Cardiac septum (tissue), 1 donor: ENCODE measurements at places on chromosomes 13 and 19. TPM values are rescaled to one million over a fixed set of nuclear protein-coding genes. Genes with fewer than 3 reads are reported as not detected.

DNA sequence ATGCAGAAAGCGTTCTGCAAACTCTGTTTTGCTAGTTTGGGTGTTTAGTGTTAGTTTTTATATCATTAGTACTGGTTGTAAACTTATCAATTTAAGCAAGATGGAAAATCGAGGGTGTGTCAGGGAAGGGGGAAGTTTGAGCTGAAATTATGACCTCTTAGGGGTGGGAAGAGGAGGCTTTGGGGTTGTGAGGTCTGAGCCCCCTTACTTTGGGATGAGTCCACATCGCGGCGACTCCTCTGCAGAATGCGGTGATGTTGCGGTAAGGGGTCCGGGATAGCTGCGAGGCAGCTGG is 743 bp upstream of the NDUFS7 start:
- DNase-seq, result no peak

DNA sequence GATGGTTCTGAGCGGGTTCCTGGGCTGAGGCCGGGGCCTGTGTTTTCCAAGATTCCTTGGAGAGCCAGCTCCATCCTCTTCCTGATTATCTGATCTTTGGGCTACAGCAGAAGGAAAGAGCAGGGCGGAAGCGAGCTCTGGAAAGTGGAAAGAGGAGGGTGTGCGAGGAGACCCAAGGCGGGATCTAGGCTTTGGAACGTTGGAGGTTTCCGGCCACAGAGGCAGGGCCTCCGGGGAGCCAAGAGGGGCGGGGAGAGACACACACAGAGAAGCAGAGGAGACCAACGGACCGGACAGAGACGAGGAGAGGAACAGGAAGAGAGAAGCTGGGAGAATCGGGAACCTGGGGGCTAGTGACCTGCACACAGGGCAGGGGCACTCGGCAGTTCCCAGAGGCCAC is at the start of gene CLEC11A:
CLEC11A (plus strand) TSS at position 296 of the 400 bp plus-strand sequence. CDS start 162 bp downstream, outside the sequence.
- peak; percentile 82 for DNase-seq

DNA sequence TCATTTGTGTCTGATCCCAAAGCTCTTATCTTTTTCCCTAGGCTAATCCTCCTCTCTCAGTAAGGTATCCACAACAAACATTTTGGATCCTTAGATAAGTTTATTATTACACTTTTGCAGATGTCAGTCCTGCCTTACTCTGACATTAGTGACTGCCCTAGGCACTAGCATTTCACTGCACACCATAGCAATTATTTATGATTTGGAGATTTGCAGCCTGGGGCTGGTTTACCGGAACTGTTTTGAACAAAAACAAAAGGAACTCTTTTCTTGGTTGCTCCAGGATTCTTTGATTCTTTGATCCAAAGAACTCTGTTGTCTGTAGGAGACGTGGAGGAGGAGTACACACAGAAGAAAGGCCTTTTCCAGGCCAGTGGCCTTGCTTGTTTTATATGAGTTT is 80.4 kb downstream of the EDNRB start:
- DNase-seq, result no peak

DNA sequence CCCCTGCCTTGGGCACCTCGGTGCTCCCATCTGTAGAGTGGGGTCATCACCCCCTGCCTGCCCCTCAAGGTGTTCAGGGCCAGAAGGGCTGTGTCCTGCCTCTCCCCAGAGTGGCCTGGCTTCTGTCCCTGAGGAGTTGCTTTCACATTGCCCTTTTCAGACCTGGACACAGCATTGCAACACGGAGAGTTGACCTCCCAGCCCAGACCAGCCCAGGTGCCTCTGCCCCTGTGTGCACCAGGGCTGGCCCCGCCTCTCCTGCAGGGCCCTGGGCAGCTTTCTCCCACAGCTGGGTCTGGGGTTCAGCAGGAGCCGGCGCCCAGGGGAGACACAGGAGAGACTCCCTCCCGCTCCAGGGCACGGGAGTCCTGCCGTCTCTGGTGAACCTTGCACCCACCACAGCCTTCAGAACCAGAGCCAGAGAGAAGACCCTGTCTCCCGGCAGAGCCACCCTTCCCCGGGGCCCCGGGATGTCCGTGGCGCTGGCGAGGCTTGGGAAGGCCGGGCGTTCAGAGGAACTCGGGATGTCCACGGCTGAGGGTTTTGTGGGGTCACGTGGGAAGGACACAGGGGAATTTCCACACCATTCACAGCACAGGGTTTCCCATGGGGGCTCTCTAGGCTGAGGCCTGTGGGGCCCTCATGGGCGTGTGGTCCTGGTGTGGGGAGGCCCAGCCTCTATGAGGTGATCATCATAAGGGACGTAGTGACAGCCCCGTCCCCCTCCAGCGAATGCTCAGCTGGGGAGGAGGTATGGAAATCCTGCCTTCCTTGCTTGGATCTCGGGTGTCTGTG is 23.2 kb downstream of the C13orf46 start:
- DNase-seq, result no peak

GRCh38 chr13:52827839-52828238 is 20.6 kb downstream of the PCDH8 start:
- no peak for DNase-seq

DNA sequence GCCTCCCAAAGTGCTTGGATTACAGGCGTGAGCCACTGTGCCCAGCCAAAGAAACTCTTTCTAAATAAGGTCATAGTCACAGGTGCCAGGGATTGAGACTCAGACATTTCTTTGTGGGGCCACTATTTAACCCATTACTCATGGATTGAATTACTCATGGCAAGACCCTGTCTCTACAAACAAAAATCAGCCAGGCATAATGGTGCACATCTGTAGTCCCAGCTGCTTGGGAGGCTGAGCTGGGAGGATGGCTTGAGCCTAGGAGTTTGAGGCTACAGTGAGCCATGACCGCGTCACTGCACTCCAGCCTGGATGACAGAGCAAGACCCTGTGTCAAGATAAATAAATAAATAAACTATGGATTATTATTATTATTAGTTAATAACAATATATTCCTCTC is 3.6 kb upstream of the KLF2 start:
- DNase-seq, result no peak

DNA sequence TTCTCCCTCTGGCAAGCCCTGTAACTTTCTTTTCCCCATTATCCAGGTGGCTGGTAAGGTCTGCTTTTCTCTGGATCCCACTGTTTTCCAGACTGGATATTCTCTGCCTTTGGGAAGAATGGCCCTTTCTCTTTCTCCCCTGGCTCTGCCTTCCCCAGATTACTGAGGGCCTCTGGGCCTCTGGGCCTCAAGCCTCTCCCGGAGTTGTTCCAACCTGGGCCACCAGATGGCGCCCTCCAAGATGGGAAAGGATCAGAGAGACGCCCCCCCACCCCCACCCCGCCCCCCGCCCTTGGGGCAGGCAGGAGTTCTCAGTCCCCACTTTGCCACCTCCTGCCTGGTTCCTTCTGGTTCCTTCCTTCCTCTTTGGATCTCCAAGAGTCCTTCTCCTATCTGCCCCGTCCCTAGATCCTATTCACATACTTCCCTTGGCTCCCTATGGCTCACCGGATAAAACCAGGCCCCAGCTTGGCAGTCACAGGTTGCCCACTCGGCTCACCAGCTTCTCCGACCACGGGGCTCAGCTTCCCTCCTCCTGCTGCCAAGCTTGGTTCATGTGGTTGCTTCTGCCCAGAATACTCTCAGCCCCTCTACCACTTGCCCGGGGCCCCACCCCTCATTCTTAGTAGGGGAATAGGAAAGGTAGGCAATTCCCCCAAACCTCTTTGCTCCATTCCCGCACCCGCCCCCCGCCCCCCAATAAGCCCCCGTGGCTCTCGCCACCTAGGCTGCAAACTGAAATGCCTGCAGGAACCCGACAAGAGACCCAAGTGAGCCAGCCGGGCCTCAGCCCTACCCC is 13.1 kb downstream of the EPS8L1 start:
- DNase-seq, result no peak

GRCh38 chr13:79155883-79156282 is 250.2 kb downstream of the RBM26 start:
- DNase-seq, result no peak

- no peak for DNase-seq
Measured at GRCh38 chr13:95624020-95624419, 20.5 kb downstream of the DZIP1 start.

Gene KLC3
- not detected for total RNA-seq

Gene BICRA
- total RNA-seq, result 9.3 TPM

Gene GZMM
- 0.43 TPM for total RNA-seq

Gene PCP2
- not detected for total RNA-seq

Gene RFPL4AL1
- total RNA-seq, result 0.57 TPM
